ENCODE measurements at places on chromosomes 2 and 18. TPM values are rescaled to one million over a fixed set of nuclear protein-coding genes. Genes with fewer than 3 reads are reported as not detected.

DNA sequence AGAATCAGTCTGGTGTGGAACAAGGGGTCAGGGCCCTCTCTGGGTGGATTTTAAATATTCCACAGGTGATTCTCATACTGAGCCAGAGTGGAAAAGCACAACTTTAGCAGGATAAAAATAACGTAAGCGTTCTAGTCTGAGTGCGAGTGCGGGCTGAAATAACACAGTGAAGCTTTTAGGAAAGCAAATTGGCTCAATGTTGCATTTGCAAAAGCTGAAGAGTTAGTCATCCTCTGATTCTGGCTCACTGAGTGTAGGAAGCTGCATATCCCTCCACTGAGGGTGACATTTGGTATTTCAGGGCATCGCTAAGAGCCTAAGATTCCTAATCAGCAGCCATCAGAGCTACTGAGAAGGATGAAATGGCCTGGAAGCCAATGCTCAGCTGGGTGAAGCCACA, 134.7 kb downstream of the RIF1 start:
- no peak for DNase-seq

- DNase-seq: peak; percentile 54
These were observed 4.0 kb downstream of the COPS9 start for GRCh38 chr2:240131941-240132650.

DNA sequence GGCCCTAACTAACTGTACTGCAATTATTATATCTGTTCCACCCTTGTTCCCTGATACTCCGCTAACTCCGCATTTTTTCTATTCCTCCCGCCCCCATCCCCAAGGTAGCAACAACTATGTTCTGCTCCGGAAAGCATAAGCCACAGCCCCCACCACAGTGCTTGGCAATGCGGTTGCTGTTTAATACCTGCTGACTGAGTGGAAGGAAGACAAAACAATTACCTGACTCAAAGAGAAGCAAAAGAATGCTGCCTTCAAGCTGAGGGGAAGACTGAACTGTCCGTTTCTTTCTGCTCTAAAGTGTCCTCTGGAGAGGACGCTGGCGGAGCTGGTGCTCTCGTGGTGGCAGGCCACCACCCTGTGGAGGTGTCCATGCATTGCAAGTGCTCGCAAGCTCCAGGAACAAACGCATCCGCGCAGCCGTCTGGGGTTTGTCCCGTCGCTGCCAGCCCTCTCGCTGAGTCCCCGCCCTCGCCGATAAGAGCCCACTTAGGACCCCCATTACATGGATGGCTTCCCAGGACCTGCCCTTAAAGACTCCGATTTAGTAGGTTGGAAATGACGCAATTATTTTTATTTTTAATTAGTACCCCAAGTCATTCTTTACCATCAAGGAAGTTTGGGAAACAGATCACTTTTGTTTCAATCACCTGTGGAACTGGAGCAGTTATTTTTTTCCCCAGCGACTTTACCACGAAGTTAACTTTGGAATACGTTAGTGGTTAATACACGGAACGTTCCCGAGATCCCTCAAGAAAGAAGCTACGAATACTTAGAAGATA, 1.6 kb upstream of the MYL12A start:
- DNase-seq: peak; percentile 93

DNA sequence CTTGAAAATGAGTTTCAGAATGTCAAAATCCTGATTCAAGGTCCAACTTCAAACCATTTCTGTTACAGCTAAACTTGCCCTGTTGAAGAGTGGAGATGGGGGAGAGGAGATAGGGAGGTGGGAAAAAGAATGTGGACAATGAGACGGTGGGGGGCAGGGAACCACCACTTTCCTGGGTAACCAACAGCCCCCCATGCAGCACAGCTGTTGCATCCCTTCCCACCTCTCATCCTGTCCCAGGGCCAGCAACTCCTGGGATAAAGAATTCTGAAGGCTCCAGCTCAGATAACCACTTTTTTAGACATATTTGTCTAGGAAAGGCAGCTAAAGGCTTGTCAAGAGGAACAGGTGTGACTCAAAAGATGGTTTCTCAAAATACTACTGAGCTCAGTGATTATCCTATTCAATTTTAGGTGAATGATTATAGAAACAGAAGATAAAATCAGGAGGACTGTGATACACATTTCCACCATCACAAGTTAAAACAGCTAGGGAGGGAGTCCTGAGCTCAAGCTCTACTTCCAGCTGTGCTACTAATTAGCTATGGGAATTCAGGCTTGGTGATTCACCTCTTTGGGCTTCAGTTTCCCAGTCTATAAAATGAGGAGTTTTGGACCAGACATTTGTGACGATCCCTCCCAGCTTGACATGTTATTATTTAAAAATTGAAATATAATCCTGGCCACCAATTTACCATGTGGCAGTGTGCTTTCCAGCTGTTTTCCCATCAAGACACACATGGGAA, 36.3 kb downstream of the HDHD2 start:
- no peak for DNase-seq

DNA sequence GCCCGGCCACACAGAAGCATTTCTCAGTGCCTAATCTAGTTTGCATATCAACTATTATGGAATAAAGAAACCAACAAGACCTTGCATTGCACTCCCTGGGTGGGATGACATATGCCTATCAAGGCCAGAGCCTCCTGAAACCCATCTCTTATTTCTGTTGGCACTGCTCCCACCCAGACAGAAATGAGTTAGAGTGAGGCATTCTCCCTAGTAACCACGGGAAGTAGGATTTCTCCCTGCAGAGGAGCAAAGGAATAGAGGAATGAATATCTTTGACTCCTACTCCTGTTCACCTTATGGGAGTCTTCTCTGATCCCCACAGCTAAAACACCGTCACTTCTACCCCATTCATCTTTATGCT, 24.2 kb upstream of the SCYGR1 start:
- DNase-seq: no peak

DNA sequence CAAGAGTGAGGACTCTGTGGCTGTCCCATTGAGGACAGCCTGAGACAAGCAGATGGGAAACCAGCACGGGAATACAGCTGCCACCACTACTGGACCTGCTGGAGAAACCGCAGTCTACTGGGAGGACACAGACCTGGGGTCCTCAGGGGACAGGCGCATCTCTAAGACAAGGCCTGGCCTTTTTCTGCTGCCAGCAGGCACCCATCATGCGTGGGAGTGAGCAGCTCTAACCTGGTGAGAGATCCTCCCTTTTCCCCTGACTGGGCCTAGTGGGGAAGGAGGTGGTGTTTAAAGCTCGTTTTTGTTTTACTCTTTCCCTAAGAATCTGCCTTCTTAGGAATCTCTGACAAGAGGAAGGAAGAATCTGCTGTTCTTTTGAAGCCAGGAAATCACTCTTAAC, 36.6 kb downstream of the CYRIA start:
- no peak for DNase-seq

DNA sequence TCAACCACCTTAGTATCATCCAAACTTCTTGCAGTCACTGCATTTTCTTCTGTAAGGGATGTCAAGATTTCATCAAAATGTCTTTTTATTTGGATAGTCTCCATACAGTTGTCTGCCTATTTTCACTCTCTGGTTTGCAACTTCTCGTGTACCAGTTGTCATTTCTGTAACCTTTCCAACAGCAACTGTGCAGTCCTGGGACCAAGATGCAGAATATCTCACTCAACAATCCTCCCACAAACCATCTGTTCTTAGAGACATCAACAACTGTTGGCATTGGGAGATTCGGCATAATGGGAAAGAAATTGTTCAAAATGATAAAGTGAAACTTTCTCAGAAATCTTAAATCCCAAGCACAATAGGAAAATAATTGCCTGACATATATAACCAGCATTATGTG, 933.6 kb upstream of the SLC39A10 start:
- DNase-seq: no peak

- no peak for DNase-seq
These were observed 109.5 kb downstream of the RNF144A start for GRCh38 chr2:7026742-7027141.

- no peak for DNase-seq
These were observed 473 bp downstream of the HJURP start for GRCh38 chr2:233853883-233854240.

Gene ATP8B1
- total RNA-seq: 30.9 TPM

Gene OSR1
- 66.7 TPM for total RNA-seq

Gene TUBA3E
- not detected for total RNA-seq

Gene RNF144A
- total RNA-seq: 1.8 TPM

Gene SAP130
- total RNA-seq: 2.8 TPM

Gene ELAC1
- total RNA-seq: not detected

Gene FSHR
- total RNA-seq: not detected
